Trophoblast cell (in vitro differentiated cells and primary cell): ENCODE measurements at places on chromosomes 1 and 21.

DNA sequence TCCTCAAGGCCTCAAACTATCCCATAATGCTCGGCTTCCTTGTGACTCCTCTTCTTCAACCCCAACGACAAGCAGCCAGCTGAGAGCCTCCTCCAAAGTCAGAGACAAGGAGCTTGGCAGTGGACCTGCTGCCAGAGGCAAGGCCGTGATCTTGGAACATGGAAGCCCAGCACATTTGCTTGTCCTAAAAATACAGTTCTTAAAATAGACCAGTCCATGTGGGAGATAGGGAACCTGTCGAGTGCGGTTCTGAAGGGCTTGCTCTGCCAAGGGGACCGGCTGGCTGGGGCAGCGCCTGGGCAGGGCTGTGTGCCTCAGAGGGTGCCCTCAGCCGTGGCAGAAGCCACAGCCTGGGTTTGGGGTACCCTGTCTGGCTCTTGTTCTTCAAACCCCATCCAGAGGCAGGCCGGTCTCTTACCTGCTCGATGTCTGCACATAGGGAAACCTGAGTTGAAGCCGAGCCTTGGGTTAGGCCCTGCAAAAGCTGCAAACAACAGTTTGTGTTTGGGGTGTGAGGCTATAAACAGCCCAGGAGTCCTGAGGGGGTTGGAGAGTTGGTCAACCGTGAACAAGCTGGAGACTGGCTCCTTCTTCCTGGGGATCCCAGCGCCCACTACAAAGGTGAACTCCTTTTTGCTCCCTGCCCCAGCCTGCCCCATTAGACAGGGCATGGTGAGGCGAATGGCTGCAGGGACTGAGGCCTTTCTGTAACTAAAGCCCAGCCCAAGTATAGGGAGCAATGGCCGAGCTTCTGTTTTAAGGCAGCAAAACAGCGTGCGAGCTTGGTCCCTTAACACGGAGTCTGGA lies 228.8 kb downstream of the CAMTA1 start:
- no peak for DNase-seq

DNA sequence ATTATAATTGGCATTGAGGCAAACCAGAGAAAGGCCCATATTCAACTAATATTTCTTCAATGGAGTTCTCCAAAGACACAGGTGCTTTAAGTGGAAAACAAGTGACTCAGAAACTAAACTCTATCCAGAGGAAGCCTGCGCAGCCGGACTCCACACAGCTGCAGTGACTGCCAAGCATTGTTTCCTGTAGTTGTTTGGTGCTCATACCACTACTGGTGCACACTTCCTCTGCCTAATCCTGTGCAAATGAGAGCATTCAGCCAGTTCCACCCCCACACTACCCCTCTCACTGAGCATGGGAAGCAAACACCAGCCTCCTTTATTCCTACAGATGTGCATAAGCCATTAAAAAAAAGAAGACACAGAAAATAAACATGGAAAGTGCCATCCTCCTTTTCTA lies 102.9 kb downstream of the VAV3 start:
- no peak for DNase-seq

DNA sequence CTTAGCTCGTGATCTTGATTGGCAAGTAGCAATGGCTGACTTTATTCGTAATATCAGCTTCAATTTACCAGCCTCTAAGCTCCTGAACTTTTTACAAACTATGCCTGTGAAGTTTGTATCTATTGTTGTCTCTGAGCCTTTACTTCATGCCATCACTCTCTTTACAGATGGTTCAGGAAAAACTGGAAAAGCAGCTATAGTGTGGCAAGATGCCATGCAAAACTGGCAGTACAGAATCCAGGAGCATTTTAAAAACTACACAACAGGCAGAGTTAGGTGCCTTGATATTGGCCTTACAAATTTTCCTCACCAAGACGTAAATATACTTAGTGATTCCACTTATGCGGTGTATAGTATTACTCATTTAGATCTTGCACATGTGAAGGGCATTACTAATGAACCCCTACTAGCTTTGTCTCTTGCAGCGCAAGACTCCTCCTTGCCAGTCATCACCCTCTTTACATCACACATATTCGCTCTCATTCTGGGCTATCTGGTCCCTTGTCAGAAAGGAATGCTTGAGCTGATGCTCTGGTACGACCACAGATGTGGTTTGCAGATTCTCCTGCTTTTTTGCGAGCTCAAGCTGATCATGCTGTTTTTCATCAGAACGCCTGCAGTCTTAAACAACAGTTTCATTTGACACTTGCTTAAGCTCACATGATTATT lies 36.3 kb downstream of the CLCA1 start:
- DNase-seq = no peak

DNA sequence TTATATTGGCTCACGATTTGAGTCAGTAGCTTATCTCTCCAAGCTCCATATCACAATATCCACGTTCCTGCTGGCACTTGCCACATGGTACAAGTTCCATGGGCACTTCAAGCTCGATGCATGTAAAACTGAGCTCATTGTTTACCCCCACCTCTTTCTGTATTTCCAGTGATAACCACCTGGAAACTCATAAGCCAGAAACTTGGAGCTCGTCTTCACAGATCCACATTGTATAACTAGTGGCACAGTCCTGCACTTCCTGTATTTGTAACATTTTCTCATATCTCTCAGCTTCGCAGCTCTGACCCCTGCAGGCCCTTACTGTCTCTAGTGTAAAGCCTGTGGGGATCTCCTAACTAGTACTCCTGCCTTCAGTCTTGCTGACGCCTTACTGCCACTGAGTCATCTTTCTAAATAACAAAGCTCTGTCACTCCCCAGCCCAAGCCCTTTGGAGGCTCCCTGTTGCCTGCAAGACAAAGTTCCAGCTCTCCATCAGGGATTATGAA lies 6.5 kb upstream of the C2CD4D start:
- DNase-seq = no peak

- DNase-seq = no peak
Observed at GRCh38 chr1:86905875-86906274, 8.1 kb downstream of the SELENOF start.

GRCh38 chr1:167439301-167439988 lies 78.9 kb downstream of the CD247 start:
- no peak for DNase-seq

DNA sequence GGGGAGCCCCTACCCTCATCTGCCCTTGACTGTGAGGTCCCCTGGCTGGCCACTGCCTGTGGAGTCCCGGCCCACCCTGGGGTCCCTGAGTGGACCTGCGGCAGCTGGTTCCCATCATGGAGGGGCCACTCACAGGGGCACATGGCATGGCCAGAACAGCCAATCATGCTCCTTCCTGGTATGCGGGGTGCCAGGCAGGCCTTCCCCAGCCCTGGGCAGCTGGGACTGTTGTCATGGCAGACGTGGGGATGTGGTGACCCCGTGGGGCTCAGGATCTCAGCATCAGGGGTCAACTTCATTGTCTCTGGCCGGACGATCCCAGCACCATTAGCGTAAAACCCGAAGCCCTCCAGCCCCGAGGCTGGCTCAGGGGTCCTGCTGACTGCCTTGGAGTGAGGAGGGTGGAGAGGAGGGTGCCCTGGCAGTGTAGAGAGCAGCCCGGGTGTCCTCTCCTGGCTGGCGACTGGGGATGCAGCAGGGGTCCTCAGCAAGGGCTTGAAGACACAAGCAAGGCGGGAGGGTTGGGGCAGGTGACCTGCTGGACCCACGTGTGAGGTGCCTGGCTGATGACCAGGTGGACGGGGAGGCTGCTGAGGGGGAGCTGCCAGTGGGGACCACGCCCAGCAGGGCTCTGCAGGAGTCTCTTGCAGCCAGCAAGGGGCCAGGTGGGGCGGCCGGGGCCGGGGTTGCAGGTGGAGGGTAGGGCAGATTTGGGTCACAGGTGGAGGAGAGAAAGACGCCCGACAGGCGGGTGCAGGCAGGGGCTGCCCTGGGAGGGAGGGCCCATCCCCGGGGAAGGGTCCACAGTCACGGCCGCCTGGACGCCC lies 45.1 kb downstream of the TRIM11 start:
- no peak for DNase-seq

- peak; percentile 68 for DNase-seq
Observed at GRCh38 chr1:10909697-10910680, 102.5 kb upstream of the TARDBP start.

- peak; percentile 95 for DNase-seq
Observed at GRCh38 chr1:160124705-160125478, 9.3 kb downstream of the ATP1A2 start.

DNA sequence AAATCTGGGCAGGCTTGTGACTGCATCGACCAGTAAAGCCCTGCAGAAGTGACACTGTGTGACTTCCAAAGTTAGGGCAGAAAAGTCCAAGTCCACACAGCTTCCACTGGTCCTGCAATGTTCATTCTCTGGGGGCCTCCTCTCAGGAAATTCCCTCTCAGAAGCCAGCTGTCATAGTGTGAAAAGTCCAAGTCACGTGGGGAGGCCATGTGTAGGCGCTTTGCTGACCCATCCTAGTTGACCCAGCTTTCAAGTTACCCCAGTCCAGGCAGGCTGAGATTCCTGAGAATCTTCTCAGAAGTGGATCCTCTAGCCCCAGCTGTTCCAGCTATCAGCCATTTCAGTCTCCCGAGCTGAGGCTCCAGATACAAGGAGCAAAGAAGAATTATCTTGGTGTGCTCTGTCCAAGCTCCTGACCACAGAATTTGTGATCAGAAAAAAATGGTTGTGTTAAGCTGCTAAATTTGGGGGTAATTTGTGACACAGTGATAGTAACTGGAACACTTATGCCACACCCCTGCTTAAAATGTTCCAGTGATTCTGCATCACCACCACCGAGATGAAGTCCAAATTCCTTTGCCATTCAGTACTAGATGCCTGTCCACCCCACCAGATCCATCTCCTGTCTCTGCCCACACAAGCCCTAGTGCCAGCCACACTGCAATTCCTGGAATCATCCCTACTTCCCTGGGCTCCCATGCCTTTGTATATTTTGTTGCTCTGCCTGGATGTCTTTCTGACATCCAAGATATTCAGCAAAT lies 2.5 kb upstream of the STUM start:
- no peak for DNase-seq

- DNase-seq = no peak
Observed at GRCh38 chr1:118102445-118102844, 82.6 kb downstream of the SPAG17 start.

- DNase-seq = no peak
Observed at GRCh38 chr1:92901126-92901525, 60.1 kb downstream of the DIPK1A start.

GRCh38 chr1:171298696-171299095 lies 15.3 kb upstream of the FMO4 start:
- no peak for DNase-seq

DNA sequence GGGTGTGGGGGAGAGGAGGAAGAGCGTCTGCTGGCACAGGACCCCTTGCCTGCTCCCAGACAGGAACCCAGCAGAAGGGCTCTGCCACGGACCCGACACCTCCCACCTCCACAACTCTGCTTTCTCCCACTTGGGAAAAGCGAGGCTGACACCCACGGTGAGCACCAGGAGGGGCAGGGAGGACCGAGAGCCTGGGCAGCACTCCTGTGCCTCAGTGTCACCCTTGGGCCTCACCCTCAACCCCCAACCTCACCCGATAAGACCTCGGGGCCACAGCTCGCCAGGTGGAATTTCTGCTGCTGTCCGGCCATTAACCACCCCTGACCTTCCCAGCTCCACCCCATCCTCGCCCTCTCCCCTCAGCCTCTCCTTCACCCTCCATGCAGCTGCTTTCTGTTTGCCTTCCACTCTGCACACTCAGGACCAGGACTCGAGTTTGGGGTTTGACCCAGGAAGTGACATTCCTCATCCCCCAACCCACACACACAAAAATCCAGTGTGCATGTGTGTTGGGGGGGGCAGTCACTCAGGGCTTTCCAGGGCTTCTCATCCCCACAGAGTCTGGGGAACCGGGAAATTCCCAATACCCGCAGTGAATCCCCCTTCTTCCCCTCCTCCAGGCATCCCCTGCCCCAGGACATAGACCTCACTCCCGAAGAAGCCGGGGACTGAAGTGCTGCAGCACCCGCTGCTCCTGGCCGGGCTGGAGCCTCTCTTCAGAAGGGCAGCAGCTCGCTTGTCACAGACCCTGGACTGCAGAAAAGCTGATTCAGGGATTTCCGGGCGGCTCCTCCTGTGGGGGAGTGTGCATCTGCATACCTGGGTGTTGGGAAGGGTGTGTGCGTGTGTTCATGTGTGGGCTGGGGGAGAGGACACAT lies 65.8 kb downstream of the SYT2 start:
- no peak for DNase-seq

GRCh38 chr1:166884971-166885370 lies 8.9 kb upstream of the TADA1 start:
- DNase-seq = no peak

DNA sequence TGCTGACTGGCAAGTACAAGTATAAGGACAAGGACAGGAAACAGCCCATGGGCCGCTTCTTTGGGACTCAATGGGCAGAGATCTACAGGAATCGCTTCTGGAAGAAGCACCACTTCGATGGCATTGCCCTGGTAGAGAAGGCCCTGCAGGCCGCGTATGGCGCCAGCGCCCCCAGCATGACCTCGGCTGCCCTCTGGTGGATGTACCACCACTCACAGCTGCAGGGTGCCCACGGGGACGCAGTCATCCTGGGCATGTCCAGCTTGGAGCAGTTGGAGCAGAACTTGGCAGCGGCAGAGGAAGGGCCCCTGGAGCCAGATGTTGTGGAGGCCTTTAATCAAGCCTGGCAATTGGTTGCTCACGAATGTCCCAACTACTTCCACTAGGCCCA lies 32.0 kb downstream of the SLC16A1 start:
- DNase-seq = no peak

DNA sequence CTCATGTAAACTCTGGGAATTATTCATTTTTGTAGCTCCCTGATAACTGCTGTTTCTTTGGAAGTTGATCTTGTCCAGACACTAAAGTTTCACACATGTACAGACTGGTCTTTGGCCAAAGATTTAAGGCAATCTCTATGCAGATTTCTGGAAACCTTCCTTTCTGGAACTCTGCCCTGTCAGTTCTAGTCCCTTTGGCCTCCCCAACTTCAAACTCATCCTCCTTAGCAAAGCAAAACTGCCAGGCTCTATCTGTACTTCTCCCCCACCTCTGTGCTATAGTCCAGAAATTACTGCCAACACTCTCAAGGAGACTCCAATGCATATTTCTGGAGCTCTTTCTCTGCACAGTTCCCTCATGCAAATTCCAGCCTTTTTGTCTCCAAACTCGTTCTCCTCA lies 36.5 kb downstream of the C1orf198 start:
- no peak for DNase-seq

DNA sequence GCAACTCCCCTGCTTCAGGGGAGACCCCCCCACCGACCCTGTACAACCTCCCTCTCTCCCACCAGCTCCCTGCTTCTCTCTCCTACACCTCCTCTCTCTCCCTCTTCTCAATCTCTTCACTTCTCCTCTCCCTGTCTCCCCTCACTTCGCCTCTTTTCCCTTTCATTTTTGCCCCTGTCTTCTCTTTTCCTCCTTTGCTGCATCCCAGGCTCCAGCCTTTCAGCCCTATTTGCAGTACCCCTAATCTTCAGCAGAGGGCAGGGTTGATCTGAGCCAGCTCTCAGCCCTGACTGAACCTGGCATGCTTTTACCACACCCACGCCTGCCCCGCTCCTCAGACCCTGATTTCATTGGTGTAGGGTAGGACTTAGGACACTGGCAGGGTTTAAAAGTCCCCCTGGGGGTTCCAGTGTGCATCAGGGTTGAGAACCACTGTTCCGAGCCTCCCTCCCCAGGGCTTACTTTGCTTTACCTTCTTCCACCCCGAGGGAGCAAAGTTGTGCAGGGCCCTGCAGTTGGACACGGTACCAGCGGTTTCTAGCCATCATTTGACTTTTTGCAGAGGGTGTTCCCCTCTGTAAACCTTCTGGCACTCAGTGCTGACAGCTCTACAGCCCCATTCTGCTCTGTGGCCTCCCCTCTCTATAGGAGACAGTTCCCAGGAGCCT lies 67.3 kb upstream of the CNTN2 start:
- peak; percentile 37 for DNase-seq
